ENCODE measurements at places on chromosomes 16 and 17.

DNA sequence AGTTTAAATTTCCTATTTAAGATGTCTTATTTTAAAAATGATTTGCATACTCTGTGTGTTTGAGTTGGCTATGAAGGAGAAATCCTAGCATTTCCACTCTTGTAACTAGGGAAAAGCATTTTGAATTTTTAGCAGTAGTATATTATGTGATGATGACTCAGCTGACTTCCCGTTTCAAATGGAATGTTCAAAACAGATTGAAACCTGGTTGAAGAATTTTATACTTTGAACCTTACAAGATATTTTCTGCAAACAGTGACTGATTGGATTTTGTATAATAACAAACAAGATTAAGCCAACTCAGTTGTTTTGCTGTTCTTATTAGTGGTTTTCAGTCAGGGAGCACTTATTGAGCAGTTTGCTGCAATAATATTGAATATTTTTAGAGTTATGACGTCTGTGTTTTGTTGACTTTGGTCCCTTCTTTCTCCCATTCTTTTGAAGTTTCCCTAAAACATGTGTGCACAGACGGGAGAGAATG, 8.0 kb downstream of the TNRC6A start:
- no peak for DNase-seq

DNA sequence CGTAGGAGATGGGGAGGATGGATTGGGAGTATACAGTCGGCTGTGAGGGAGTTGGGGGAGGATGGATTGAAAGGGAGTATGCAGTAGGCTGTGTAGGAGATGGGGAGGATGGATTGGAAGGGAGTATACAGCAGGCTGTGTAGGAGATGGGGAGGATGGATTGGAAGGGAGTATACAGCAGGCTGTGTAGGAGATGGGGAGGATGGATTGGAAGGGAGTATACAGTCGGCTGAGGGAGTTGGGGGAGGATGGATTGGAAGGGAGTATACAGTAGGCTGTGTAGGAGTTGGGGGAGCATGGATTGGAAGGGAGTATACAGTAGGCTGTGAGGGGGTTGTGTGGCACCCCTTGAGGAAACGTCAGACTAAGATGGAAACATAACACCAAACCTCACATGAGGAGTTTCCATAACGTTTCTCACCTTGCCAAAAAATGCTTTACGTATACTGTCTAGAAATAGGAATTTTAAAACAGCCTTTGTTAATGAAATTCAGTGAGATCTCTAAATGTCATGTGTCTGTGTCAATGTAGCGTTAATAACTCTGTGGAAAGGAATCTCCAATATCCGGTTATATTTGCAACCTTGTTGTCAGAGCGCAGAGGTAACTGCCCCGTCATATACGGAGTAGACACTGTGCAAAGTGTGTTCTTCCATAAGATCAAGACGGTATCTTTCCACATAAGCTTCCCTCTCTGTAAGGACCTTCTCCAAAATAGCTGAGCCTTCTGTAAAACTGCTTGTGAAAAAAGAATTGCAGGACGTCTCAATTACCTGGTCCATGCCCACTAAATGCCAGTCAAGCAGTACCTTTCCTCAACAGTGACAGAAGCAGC, 6.3 kb upstream of the VPS53 start:
- DNase-seq, result no peak

GRCh38 chr16:70749006-70749678, 51.8 kb downstream of the VAC14 start:
- DNase-seq, result no peak

DNA sequence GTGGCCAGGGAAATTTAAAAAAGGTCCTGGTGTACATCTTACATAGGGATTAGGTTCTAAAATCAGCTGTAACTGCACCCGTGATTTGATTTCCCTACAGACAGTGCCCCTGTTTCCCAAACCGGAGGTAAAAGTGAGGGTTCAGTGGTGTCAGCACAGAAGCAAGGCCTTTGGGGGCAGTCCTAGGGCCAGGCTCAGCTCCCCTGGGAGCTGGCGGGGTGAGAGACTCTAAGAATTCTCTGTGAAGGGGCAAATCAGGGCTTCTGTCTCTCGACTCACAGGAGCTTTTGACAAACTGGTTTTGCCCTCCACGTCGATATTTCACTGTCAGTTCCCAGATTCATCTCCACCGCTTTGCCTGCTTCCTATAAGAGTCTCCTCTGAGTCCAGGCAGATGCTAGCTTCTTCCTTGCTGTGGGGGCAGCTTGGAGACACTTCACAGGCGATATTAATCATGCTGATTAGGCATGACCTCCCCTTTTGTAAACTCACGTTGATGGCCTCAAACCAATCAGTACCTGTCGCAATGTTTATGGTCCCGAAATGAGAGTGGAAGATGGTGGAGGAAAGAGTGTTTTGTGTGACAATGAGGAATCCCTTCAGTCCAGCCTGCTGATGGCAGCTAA, 234.2 kb upstream of the TOX3 start:
- DNase-seq, result no peak

DNA sequence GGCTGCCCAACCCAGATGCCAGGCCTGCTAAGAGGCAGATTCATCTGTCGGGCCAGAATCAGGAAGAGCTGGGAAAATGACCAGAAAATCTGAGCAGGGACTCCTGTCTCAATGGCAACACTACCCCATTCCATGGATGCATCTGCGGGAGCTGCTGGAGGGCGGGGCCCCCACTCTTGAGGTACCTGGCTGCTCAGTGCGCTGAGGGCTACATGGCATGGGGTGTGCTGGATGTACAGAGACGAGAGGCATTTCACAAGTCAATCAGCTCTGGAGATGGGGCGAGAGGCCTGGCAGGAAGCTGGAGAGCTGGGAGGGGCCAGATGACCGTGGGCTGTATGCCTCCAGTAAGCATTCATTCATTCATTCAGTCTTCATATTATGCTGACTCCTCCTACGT, 6.4 kb downstream of the SDK2 start:
- no peak for DNase-seq

GRCh38 chr16:11721781-11722467, 20.7 kb downstream of the TXNDC11 start:
- no peak for DNase-seq

All from stimulated activated CD4-positive, alpha-beta T cell treated with anti-CD3 and anti-CD28 coated beads, TNF-alpha, amount 100 ng/mL, for 48 hours (primary cell).